ENCODE measurements at places on chromosomes 6 and 20.

DNA sequence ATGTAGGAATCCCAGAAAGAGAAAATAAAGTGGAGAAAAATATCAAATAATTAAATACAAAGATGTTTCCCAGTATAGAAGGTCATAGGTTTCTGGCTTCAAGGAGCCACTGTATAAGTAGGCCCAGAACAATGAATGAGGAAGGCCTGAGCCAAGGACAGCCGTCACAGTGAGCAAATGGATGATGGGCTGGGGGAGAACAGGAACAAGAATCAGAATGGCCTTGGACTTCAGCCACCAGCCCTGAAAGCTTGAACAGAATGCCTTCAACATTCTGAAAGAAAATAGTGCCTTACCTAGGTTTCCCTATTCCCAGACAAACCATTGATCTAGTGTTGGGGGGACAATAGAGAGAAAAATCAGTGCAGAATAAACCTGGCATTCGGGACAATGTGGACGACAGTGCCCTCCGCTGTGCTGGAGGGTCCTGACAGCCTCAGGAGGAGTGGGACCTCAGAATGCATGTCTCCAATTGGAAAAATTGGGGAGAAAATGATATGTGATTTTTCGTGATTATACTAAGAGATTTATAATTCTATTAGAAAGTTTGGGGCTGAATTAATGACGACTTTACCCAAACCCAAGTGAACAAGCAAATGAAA is 333.9 kb upstream of the AGPAT4 start:
- no peak for DNase-seq

DNA sequence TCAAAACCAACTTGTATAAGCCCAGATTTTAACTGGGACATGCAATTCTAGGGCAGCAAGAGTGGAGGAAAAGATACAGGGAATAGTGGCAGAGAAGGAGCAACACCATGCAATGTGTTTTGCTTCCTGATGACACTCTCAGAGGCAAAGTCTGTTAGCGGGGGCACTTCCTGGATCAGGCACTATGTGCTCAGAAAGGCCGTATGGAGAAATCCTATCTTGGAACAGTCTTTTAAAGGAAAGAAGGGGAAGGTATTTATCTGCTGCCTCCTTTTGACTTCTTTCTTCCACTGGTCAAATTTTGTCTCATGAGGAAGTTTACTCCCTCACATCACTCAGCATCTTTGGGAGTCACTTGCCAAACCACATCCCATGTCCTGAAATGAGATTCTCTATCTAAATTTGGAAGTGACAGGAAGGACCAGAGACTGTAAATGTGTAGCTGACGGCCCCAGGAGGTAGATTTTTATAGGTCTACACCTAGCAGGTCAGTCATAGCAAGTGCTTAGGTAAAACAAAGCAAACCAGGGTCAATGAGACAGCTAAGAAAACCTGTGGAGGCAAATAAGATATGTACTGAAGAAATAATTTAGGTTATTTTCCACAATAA is 91.7 kb upstream of the ELOVL5 start:
- no peak for DNase-seq

DNA sequence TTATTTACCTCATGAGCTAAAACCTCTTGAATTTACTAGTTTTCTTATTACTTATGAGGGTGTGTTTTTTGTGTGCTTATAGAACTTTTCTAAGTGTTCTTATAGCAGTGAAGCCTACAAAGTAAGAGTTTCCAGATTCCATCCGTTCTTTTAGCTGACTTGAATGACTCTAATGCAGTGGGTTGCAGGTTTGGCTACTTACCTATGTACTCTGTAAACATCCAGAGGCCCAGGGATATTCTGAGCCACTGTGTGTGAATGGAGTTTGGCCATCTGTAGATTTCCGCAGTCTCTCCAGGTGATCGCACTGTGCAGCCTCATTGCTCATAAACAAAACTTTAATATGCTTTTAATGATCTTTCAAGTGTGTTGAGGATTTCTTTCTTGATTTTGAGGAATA is 157.8 kb downstream of the MYO6 start:
- DNase-seq, result no peak

- peak; percentile 15 for DNase-seq
Observed at GRCh38 chr6:75349262-75349984, 64.8 kb upstream of the TMEM30A start.

GRCh38 chr20:48377940-48378339 is 449.9 kb downstream of the PREX1 start:
- DNase-seq, result no peak

DNA sequence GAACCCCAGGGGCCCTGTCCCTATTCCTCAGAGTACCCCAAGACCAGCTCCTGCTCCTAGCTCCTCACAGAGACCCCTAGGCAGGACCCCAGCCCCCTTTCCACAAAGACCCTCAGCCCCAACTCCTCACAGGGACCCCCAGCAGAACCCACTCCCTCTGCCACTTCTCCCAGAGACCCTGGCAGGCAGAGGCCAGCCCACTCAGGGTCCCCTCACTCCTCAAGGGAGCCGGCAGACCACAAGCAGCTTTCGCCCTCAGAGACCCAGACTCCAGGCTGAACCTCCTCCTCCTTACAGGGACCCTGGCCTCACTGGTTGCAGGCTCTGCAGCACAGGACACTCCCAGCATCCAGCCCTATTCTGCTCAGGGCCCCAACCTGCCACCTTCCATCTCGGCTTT is 575 bp downstream of the SLC44A4 start:
- no peak for DNase-seq

GRCh38 chr6:168302534-168302933 is 17.0 kb downstream of the DACT2 start:
- no peak for DNase-seq

DNA sequence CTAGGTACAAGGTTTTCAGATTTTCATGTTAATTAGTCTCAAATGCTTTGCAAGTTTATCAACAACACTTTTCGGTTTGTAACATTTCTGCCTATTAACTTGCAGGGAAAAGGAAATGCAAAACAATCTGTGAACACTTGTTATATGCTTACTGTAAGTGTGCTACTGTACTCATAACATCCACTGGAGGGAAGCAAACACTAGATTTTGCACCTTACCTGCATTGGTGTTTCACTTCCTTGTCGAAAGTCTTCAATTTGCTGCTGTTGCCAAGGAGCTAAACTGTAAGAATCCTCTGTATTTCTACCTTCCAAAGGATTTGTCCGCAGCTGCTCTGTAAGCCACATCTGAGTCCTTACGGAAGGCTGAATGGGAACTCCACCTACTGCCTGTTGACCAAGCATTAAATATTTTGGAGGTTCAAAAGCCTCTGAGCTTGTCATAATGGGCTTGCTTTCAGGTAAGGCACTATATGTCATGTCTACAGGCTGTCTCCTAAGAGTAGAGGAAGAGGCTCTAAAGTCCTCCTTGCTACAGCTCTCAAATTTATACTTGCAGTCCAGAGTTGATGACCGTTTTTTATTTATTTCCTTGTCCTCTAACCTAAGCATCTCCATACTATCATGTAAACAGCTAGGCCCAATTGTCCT is 17.3 kb downstream of the PLN start:
- peak; percentile 3 for DNase-seq

DNA sequence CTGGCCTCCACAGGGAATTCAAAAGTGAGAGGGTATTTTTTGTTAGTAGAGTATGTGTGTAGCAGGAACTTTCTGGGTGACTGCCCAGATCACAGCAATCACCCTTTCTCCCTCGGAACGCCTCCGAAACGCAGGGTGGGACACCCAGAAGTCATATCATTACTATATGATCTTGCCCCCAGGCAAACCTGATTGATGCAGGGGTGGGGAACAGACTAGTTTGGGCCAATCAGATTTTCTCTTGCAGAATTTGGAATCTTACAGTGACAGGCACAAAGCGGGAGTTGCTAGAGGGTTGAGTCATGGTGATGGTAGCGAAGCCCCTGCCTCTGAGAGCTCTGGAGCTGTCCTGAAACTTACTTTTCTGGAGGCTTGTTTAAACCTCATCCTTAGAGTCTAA is 16.5 kb upstream of the RPN2 start:
- no peak for DNase-seq

GRCh38 chr6:12990162-12990561 is 273.6 kb downstream of the PHACTR1 start:
- no peak for DNase-seq

DNA sequence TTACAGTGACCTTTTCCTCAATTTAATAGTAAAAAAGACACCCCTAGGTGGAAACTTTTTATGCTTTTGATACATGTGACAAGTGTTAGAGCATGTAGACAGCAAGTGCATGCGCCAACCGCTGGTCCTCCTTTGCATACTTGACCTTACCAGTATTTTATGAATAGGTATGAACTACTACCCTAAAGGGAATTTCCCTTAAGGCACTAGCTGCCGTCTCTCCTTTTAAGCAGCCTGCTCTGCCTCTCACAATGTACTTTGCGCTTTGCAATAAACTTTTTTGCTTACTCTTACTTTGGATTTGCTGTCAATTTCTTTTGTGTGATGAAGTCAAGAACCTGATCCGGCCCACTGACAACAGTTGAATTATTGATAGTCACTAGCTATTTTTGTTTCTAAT is 50.6 kb upstream of the ZNF133 start:
- no peak for DNase-seq

DNA sequence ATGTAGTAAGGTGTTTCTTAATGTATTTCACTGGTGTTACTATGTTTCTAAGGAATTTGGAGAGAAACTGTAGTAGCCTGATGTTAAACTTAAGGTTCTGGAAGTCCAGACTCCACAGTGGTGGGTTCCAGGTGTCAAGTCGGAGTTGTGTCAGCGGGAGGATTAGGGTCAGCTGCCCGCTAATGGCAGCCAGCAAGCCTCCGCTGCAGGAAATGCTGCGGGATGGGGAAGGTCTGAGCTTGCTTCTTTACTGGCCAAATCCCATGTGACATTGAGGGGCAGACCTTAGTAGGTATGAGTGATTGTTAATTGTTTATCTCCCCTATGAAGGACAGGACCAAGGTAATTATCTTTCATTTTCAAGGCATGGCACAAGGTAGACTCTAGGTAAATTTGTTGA is 3.7 kb upstream of the ARID1B start:
- DNase-seq, result no peak

DNA sequence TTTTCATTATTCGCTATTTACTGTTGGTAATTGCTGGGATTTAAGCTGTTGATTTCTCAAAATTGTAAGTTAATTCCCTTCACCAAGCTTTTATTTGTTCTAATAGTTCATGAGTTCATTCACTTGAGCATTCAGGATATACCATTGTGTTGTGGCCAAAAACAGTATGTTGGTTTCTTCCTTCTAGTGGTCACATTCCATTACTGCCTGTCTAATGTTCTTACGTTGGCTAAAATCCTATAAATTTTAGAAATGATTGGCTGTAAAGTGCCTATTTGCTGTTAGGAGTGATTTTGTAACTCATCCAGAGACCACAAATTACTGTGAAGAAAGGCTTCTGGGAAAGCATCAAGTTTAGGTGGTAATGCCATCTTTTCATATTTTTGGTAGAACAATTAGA is 76.3 kb downstream of the FARS2 start:
- DNase-seq, result no peak

DNA sequence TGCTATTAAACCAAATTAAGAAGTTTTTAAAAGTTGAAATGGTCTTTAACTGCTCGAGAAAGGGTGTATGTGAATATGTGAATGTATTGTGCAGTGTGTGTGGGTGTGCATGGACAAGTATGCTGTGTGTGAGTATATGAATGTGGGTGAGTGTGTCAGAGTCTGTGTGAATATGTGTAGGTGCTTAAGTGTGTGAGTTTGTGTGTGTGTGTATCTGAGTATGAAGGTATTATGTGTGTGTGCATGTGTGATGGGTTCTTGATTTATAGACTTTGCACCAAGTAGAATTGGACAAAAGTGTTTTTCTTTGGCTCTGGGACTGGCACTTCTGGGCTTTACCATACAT is 21.6 kb downstream of the EYA2 start:
- DNase-seq, result no peak

- no peak for DNase-seq
Observed at GRCh38 chr6:16244446-16244845, 6.1 kb downstream of the GMPR start.

GRCh38 chr6:13296536-13296997 is 31.8 kb downstream of the TBC1D7 start:
- DNase-seq, result no peak

GRCh38 chr6:157587127-157587926 is 206.3 kb downstream of the ZDHHC14 start:
- no peak for DNase-seq

DNA sequence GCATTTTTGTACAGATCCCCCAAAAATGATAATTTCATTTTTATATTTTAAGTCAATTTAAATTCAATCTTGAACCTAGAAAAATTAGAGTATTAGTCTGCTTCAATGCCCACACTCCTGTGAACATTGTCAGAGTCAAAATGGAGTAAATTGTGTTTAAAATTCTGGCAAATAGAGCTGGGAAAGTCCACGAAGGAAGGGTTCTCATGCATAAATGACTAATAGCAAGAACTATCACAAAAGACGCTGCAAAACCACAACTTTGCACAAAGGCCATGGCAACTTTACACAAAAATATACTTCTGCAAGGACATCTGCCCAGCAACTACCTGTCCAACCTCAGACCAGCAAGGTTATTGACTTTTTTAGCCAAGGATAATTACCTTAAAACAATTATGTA is 203.2 kb upstream of the SMLR1 start:
- no peak for DNase-seq

DNA sequence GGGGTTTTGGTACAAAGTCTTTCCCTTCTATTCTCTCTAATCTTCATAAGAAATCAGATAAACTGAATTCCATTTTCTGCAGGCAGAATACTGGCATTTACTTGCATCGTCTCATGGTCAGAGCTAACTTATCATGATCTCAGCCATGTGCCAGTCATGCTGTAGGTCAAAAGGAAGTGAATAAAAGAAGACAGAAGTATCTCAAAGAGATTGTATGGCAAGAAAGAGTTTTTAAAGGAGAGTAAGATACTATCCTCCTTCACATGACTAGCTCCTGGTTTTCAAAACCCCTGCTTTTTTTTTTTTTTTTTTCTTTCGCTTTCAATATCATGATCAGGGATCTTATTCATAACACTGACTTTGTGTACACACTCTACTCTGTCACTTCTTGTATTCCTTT is 398.3 kb downstream of the C6orf118 start:
- DNase-seq, result no peak

- peak; percentile 58 for DNase-seq
Observed at GRCh38 chr6:119129148-119129967, 50.9 kb upstream of the FAM184A start.

- no peak for DNase-seq
Observed at GRCh38 chr6:19035461-19036195, 648.5 kb downstream of the RNF144B start.

- DNase-seq, result no peak
Observed at GRCh38 chr6:150382171-150382570, 13.4 kb downstream of the IYD start.
